ENCODE measurements at places on chromosomes 12 and 14.
A peak's percentile ranks its signal among the peaks of the same experiment; 100 is the strongest.

GRCh38 chr12:42588524-42589464 lies 752 bp downstream of the PRICKLE1 start:
- no peak for DNase-seq

DNA sequence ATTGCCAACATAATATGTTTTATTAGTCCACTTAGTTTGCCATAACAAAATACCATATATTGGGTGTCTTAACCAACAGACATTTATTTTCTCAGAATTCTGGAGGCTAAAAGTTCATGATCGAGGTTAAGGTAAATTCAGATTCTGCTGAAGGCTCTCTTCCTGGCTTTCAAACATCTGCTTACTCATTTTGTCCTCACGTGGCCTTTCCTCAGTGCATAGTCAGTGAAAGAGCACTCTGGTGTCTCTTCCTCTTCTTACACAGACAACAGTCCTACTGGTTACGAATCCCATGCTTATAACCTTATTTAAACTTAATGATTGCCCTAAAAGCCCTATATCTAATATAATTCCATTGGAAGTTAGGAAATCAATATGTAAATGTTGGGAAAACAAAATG lies 479.7 kb downstream of the FSCB start:
- no peak for DNase-seq

DNA sequence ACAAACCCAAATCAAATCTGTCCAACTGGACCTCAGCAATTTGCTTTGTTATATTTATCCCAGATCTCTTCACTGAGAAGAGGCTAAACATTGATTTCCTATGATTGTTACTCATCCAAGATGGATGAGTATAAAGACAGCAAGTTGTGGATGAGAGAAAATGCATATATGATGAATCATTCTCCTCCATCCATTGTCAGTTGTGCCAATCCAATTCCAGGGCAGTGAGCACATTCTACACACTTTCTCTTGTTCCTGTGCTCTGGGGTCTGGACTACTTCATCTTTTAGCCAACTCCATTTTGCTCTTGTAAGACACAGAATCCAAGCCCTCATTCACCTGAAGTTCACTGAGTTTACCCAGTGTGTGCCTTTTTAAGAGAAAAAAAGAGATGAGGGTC lies 105.7 kb downstream of the GCH1 start:
- no peak for DNase-seq

GRCh38 chr12:108691998-108692808 lies 39.1 kb downstream of the CORO1C start:
- peak; percentile 90 for DNase-seq

DNA sequence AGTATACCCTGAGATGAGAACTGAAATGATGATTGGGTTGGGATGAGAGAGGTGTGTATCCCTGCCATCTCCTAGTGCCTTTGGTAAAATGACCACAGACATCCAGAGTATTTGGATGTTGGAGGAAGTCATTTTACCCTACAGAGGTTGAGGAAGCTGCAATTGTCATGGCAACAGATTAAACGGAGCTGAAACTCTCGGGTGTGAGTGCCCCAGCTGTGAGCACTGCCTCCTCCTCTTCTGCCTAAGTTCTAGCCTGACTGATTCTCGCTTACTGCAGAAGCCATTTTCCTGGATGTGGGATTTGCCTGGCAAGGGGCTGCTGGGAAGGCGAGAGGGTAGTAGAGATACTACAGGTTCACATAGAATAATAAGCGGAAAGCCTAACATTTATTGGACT lies 10.3 kb upstream of the PPP4R4 start:
- DNase-seq = no peak

- DNase-seq = no peak
Measured at GRCh38 chr12:131928080-131928710, 881 bp upstream of the PUS1 start.

DNA sequence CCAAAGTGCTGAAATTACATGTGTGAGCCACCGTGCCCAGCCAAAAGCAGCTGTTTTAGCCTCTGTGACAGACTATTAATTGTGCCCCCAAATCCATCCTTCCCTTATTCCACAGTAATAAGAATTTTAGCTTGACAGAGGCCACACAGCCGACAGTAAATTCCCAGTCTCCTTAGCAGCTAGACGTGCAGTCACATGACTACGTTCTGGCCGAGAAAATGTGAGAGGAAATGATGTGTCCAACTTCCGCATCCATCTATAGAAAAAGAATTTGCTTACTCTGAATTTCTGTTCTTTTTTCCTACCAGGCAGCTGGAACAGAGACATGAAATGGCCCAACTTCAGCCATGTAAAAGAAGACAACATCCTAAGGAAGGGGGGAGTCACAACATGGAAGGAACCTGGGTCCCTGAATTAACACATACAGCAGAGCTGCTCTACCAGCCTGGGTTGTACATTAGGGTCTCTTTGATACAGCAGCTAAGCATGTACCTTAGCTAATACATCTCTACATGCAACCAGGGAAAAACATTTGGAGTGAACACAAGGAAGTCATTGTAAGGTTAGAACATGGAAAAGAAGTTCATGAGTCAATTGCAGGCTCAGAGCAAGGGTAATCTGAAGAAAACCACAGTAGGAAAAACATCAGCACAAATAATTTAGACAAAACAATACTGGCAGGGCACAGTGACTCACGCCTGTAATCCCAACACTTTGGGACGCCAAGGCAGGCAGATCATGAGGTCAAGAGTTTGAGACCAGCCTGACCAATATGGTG lies 35.5 kb downstream of the CIT start:
- DNase-seq = no peak
